ENCODE measurements at places on chromosomes 3 and 15. TPM values are rescaled to one million over a fixed set of nuclear protein-coding genes. Genes with fewer than 3 reads are reported as not detected.

The PIF1 gene
- 11.7 TPM for polyA plus RNA-seq

The CD86 gene
- 0.89 TPM for polyA plus RNA-seq

The CCDC54 gene
- polyA plus RNA-seq = not detected

The C3orf20 gene
- polyA plus RNA-seq = 0.01 TPM

The GATM gene
- 155 TPM for polyA plus RNA-seq

The PLSCR2 gene
- polyA plus RNA-seq = not detected

The GP9 gene
- polyA plus RNA-seq = not detected
